ENCODE measurements at places on chromosomes 12 and 14. TPM values are rescaled to one million over a fixed set of nuclear protein-coding genes. Genes with fewer than 3 reads are reported as not detected.

DNA sequence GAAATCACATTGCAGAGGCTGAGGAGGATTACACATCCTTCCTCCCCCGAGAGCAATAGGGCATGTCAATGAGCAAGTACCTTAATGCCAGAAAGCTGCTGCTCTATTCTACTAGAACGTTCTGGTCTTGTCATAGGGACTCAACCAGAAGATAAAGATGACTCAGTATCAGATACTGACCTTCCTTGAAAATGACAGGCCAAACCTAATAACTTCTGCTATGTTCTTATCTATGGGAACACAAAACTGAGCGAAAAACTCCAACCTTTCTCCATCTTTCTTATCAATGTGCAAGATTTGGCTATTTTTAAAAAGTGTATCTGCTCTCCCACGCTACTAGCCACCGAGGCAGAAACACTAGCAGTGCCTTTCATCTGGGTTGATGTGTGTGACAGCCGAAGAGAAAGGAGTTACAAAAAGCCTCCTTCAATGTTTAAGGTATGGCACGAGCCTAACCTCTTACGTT lies 5.5 kb downstream of the CCDC92 start:
- DNase-seq, result no peak

DNA sequence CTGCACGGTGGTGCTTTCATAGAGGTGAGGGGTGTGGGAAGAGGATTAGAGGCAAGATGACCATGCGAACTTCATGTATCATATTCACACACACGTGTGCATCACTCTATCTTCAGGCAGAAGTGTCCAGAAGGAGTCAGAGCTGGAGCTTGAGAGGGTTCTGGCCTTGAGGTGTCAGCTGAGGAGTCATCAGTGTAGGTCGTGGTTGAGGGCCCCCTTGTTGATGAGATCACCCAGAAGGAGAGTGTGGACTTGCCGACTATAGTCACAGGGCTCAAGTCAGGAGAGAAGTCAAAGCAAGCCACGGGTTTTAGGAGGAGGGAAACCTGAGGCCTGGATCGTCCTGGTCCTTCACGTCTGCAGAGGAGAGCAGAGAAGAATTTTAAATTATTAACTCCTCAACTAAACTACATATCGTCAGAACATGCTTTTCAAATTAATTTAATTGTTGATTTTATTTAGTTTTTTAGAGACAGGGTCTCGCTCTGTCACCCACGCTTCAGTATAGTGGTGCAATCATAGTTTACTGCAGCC lies 25.4 kb downstream of the EML1 start:
- DNase-seq, result no peak

DNA sequence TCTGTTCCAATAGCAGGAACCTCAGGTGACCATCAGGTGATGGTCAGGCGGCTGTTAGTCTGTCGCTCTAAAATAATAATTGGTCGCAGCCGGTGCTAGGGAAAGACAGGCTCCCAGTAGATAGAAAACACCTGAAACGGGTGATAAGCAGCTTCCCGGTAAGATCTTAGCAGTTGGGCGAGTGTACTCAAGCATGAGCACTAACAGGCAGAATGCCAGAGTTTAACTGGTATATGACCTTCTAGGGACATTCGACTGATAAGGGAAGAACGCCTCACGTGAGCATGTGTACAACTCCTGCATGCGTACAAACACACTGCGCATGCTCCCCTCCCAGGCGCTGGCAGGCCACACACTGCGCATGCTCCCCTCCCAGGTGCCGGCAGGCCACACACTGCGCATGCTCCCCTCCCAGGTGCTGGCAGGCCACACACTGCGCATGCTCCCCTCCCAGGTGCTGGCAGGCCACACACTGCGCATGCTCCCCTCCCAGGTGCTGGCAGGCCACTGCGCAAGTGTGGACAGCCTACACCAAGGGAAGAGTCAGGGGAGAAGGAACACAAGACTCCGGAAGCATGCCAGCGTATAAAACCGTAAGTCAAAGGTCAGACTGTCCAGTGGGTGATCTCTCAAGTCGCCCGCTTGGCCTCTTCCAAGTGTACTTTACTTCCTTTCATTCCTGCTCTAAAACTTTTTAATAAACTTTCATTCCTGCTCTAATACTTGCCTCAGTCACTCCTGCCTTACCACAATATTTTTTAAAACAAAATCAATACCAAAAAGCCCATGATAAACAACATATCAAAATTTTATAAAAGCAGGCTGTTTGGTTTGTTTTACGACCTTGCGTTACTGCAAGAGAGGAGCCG lies 24.5 kb downstream of the GPRC5D start:
- peak; percentile 80 for DNase-seq

GRCh38 chr12:88994537-88994936 lies 357.8 kb downstream of the DUSP6 start:
- no peak for DNase-seq

DNA sequence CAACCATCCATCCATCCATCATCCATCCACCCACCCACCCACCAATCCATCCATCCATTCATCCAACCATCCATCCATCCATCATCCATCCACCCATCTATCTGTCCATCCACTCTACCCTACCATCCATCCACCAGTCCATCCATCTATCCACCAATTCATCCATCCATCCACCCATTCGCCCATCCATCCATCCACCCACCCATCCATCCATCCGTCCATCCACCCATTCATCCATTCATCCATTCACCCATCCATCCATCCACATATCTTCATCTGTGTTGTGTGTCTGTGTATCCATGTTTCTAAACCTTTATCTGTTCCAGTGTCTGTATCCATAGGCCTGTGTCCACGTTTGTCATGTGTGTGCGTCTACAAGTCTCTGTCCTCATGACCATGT lies 9.9 kb downstream of the HNF1A start:
- DNase-seq, result no peak

GRCh38 chr14:57732463-57733285 lies 133.2 kb downstream of the SLC35F4 start:
- no peak for DNase-seq

DNA sequence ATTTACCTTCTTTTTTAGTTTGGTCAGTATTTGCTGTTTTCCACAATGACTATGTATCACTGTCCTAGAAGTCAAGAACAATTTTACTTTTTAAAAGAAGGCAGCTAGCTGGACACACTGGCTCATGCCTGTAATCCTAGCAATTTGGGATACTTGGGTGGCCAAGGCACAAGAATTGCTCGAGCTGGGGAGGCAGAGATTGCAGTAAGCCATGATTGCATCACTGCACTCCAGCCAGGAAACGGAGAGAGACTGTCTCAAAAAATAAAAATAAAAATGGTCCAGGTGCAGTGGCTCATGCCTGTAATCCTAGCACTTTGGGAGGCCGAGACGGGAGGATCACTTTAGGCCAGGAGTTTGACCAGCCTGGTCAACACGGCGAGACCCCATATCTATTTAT lies 28.3 kb downstream of the MDM1 start:
- DNase-seq, result no peak

GRCh38 chr12:127681151-127681754 lies 585.7 kb upstream of the TMEM132C start:
- DNase-seq, result no peak

GRCh38 chr14:52355016-52355431 lies 40.9 kb downstream of the PTGER2 start:
- DNase-seq, result no peak

DNA sequence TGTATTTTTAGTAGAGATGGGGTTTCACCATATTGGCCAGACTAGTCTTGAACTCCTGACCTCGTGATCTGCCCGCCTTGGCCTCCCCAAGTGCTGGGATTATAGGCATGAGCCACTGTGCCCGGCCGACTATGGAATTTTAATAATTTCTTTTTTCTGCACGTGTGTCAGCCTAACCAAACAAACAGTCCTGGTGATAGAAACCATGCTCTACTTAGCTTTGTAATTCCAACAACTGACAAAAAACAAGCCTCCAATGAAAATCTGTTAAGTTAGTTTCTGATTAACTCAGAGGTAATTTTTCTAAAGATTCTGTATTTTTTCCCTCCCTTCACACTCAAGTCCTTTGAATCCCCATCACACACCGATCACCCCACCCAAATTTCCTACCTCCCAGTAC lies 15.3 kb downstream of the COQ10A start:
- no peak for DNase-seq

DNA sequence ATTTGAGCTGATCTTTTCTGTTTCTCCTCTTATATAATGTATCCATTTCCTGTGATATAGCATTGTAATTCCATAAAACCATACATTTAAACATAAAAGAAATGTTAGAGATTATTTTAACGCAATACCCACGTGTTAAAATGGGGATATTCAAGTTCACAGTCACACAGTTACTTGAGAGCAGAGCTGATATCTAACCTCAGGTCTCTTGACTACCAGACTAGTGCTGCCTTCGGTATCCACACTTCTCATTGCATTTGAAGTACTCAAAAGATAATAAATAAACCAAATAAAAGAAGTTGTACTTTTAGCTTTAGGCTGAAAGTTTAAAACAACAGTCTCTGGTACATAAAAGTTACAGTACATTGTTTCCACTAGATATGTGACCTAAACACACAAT lies 2.9 kb downstream of the CLECL1 start:
- DNase-seq, result no peak

GRCh38 chr14:88552876-88553275 lies 1.9 kb downstream of the PTPN21 start:
- DNase-seq, result no peak

- no peak for DNase-seq
Measured at GRCh38 chr12:56884421-56884820, 49.8 kb downstream of the SDR9C7 start.

DNA sequence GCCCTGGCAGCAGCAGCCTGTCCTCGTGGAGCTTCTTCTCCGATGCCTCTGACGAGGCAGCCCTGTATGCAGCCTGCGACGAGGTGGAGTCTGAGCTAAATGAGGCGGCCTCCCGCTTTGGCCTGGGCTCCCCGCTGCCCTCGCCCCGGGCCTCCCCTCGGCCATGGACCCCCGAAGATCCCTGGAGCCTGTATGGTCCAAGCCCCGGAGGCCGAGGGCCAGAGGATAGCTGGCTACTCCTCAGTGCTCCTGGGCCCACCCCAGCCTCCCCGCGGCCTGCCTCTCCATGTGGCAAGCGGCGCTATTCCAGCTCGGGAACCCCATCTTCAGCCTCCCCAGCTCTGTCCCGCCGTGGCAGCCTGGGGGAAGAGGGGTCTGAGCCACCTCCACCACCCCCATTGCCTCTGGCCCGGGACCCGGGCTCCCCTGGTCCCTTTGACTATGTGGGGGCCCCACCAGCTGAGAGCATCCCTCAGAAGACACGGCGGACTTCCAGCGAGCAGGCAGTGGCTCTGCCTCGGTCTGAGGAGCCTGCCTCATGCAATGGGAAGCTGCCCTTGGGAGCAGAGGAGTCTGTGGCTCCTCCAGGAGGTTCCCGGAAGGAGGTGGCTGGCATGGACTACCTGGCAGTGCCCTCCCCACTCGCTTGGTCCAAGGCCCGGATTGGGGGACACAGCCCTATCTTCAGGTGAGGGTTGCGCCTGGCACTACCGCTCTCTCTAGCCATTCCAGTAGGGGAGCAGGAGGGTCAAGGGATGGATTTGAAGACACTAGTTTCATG lies 2.1 kb downstream of the NFATC4 start:
- DNase-seq, result no peak

- no peak for DNase-seq
Measured at GRCh38 chr14:90049390-90049789, 12.4 kb upstream of the KCNK13 start.

DNA sequence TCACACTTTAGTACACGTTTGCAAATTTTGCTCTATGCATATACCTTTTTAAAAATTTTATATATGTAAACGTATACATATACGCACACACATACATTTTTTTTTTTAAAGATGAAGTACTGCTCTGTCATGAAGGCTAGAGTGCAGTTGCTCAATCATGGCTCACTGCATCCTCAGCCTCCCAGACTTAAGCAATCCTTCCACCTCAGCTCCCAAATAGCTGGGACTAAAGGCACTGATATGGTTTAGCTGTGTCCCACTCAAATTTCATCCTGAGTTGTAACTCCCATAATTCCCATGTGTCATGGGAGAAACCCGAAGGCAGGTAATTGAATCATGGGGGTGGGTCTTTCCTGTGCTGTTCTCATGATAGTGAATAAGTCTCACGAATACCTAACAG lies 220.8 kb upstream of the CAND1 start:
- DNase-seq, result no peak

- DNase-seq, result no peak
Measured at GRCh38 chr12:111411185-111411764, 5.6 kb downstream of the SH2B3 start.

- DNase-seq, result no peak
Measured at GRCh38 chr12:99600388-99600787, 47.2 kb upstream of the GARIN6 start.

DNA sequence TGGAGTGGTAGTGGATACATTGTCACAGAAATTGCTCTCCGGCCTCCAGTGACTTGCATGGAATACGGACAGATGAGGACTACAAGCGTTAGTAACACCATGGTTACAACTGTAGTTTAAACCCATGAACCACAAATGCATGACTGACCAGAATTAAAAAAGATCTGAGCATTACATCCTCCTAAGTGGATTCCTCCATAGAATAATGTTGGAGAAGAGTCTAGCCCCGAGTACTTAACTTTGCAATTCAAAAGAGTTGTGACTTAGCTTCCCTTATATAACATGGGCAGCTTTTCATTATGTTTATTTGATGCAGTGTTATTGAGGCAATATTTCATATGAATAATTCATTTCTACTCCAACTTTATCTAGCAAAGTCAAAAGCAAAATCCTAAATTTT lies 457.2 kb upstream of the TMPO start:
- no peak for DNase-seq

DNA sequence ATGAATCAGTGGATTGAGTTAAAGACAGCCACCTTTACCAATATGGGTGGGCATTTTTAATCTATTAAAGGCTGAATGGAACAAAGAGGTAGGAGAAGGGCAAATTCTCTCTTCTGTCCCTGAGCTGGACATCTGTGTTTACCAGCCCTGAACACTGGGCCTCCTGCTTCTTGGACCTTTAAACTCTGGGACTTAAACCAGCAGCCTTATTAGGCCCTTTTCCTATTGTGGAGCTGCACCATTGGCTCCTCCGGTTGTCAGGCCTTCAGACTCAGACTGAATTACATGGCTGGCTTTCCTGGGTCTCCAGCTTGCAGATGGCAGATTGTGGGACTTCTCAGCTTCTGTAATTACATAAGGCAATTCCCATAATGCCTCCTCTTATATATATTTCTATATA lies 6.4 kb downstream of the SERPINA6 start:
- DNase-seq, result no peak

- peak; percentile 50 for DNase-seq
Measured at GRCh38 chr14:70018713-70019211, 139.5 kb downstream of the SMOC1 start.

FBXO33 gene
- 3.7 TPM for total RNA-seq

MMP19 gene
- 3.4 TPM for total RNA-seq

CCDC177 gene
- total RNA-seq, result not detected

RXYLT1 gene
- 14.3 TPM for total RNA-seq

ALDH1L2 gene
- 1.3 TPM for total RNA-seq

LUM gene
- total RNA-seq, result 34.6 TPM

DDN gene
- total RNA-seq, result 0.78 TPM

MFAP5 gene
- 45.9 TPM for total RNA-seq

OTOGL gene
- total RNA-seq, result 0.19 TPM

GRIN2B gene
- 0.03 TPM for total RNA-seq

KRT2 gene
- total RNA-seq, result not detected

KIAA0586 gene
- total RNA-seq, result 9.8 TPM

RHEBL1 gene
- 0.48 TPM for total RNA-seq

All from Right ventricle myocardium superior (tissue), 1 donor.